Fibroblast of skin of abdomen (primary cell): ENCODE measurements at places on chromosomes 1 and 21.

DNA sequence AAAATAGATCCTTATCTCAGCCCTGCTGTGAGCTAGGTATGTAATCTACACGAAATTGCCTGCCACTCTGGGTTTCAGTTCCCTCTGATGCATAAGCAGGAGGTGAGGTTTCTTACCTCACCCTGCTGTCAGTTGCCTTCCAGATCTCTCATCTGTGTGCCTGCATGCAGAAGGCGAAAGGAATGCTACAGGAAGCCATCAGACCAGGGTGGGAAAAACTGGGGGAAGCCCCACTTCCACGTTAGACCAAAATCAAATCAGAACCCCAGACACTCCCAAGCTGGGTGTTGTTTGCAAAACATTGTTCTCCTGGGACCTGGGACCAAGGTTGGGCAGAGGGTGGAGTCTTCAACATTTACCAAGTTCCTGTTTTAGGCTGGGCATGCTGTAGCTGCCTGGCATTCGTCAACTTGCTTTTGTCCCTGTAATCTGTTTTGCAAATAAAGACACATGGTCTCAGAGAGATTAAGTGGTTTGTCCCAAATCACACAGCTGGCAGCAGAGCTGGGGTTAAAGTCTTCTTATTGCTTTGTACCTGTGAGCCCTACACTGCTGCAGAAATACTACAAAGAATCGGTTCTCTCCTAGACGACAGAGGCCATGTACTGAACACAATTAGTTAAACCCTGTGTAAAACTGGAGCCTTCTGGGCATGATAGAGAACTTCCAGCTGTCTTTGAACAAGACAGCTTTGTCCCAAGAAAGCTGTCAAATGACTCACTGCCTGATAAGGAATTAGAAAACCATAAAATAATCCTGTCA lies 389.7 kb upstream of the RUNX1 start:
- peak; percentile 9 for DNase-seq

GRCh38 chr1:164440232-164440631 lies 118.8 kb upstream of the PBX1 start:
- DNase-seq: peak; percentile 30

GRCh38 chr1:178527117-178527516 lies 14.2 kb downstream of the TEX35 start:
- no peak for DNase-seq

GRCh38 chr1:116912846-116913245 lies 3.1 kb downstream of the PTGFRN start:
- DNase-seq: no peak

DNA sequence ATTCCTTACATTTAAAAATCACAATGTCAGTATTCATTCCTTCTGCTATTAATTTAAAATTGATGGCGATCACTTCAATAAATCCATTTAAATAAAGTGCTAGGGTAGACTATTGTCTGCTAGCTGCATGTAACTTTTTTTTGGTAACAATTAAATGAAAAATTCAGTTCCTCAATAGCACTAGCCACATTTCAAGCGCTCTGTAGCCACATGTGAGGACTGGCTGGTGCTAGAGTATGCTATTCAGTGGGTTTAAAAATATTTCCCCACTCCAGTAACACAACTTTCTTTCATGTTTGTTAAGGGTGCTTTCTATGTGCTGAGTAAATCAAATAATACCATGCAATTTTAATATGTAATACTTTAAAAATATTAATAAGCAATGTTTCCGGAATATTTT lies 108.2 kb downstream of the LTN1 start:
- peak; percentile 15 for DNase-seq

DNA sequence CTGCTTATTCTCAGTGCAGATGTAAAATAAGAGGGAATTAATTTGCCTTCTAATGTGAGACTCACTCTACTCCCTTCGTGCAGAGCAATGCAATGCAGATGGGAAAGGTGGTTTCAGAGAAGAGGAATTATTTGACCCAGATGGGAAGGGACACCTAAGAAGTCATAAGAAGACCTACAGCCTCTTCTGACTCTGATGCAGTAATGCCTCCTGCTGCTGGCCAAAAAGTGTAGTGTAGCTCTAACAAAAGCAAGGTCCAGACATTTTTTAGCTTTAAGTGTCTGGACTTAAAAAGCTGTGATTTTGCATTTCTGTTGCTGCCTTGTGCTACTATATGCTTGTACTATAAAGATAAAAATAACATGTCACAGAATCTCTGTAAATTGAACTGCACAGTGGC lies 501.4 kb downstream of the TTLL7 start:
- peak; percentile 58 for DNase-seq

GRCh38 chr1:207861442-207862177 lies 49.3 kb downstream of the CD34 start:
- no peak for DNase-seq

- DNase-seq: no peak
These were observed 33.4 kb downstream of the KCNA2 start for GRCh38 chr1:110572751-110573150.

DNA sequence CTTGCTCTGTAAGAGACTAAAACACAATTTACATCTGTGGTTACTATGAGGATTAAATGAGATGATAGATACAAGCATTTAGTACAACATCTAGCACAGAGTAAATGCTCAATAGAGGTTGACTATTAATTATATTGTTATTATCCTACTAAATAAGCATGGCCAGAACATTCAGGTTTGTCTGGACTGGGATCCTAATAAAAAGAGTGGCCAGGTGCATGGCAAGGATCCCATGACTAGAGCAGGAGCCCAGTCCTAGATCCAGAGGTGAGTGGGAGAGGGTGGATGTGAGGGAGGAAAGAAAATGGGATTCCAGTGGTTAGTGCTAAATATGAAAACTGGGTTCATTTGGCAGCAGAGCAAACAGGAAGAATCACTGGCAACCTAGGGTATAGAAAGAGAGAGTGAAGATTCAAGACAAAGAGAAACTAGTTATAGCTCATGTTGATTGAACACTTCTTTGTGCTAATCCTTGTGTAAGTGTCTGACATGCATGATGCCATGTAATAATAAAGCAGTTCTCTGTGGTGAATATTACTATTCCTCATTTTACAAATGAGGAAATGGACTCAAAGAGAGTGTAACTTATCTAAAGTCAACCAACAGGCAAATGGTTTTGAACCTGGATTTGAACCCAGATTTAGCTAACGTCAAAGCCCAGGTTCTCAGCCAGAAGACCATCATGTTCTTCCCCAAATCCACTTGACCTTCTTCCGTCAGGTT lies 71.1 kb upstream of the FGGY start:
- DNase-seq: no peak

DNA sequence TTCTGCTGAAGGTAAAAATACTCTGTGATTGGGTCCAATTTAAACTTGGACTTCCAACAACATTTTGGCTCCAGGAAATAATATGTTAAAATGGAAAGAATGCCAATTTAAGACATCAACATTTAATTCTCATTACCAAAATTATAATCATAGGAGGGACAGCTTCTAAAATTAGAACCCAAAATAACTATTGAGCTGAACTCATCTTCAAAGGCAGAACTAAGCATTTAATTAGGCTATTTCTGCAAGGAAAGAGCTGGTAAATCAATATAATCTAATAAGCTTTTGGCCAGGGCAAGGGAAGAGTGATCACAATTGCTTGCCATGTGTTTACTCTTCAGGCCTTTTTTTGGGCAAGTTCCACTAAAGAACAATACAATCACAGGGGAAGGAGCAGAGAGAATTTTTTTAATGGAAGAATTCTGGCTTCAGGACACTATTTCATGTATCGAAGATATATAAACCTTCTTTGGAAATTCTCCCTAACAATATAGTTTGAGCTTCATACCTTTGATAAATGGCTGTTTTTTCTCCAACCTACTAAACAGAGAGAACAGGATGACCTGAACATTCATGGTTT lies 133.1 kb upstream of the PTBP2 start:
- DNase-seq: no peak

GRCh38 chr1:225933072-225933471 lies 7.9 kb downstream of the LEFTY2 start:
- DNase-seq: peak; percentile 65

DNA sequence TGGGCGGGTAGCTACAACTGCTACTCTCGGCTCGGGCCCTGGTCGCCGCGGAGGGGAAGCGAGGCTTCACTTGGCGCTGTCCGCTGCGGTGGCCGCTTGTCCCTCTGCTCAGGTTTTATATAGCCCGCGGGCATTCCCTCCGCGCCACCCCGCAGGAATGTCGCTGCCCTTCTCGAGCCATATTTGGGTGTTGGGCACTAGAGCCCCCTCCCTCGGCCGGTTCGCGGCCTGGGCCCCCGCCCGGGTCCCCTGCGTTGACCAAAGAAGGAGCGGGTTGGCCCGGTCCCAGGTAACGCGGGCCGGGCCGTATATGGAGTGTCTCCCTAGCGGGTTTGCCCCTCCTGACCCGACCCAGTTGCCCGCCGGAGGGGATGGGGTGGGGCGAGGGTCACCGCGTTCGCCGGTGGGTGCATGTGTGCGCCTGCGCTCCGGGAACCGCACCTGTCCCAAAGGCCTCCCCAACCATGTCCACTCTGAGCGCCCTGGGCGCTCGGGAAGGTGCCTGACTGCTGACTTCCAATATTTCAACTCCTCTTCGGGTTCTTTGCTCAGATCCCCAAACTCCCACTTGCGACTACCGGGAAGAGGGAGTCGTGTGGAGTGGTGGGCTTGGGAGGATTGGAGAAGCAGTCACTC lies at the start of gene ACTA1:
Gene ACTA1 (minus strand): TSS at position 90 of the 636 bp plus-strand sequence. CDS start 979 bp downstream, outside the sequence.
- no peak for DNase-seq

- no peak for DNase-seq
These were observed 60.1 kb downstream of the TLR5 start for GRCh38 chr1:223082914-223083313.

DNA sequence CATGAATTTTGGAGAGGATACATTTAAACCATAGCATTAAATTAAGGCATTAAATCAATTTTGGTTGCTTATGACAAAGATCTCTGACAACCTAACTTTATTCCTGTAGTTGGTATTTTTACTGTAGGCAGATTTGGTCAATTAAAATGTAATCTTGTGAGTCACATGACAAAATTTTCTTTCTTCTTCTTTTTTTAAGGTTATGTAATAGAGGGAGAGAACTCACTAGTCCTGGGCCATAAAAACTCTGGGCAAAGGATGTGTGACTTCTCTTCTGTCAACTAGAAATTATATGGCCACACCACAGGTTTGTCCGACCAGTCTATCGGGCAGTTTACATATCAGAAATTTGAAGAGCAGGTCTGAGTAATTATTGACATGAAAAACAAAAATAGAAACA lies 181.4 kb downstream of the RYR2 start:
- DNase-seq: no peak

DNA sequence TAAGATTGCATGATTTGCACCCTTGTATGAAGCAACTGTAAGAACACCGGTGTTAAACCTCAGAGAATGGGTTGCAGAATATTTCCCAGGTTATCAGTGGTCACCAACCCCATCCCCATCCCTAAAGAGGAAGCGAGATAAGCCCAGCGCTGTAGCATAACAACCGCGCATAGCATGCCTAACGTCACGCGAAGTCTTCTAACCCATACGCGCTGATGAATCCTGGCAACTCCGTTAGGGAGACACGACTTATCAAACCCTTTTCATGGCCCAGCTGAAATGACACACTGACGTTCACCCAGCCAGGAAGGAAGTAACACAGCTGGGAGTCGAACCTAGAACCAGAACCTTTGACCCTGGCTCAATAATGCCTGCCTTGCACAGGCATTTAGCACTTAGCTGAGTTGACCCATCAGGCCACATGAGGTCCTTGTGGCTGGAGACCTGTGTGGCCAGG lies 24.2 kb downstream of the TMEM51 start:
- DNase-seq: no peak

DNA sequence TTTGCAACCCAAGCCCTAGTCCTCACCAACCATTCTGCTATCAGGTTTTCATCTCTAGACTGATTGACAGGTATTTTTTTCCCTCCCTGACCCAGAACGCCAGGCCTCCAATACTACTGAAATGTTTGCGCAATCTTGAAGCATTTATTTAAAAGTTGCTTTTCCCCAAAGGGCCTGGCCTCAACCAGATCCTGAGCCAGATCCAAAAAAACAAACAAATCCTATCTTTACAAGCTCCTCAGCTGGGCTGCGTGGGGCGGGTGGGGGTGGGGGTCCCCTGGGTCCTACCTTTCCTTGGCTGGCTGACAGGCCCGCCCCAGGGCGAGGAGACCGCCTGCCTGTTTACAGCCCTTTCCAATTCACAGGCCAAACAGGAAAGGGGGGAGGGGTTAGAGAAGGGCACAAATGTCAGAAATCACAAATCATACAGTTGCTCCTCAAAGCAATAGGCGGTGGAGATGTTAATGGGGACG lies 98.8 kb downstream of the FOXD2 start:
- DNase-seq: no peak

GRCh38 chr1:116558140-116558549 lies 12.7 kb downstream of the CD58 start:
- DNase-seq: no peak

- no peak for DNase-seq
These were observed 283.6 kb downstream of the NPHP4 start for GRCh38 chr1:5708346-5709245.

DNA sequence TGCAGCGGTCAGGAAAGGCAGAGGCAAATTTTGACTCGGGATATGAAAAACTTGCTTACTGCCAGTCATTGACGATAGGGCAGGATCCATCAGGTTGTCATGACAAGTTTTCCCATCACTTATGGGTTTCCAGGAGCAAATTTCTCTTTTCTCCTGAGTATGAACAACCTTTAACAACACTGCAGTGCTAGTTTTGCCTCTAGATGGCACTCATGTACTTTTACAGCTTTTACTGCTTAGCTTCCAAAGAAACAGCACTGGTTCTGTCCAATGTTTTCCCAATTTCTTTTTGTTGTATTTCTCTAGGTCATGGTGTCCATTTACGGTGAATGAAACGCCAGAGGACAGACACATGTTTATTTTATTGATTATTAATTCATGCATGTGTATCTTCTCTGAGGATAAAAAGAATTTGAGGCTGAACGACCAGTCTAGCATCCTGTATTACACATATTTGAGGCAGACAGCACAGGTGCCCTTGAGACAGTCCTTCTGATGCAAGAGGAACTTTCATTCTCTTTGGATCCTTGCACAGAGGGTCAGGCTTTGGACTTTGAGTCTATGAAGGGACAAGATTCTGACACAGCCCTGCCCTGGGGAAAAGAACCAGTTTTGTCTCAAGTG lies 112.3 kb upstream of the TRABD2B start:
- peak; percentile 50 for DNase-seq
